Dorsolateral prefrontal cortex (tissue), 122 donors: ENCODE measurements at places on chromosomes 3 and 15. TPM values are rescaled to one million over a fixed set of nuclear protein-coding genes. Genes with fewer than 3 reads are reported as not detected.

GRCh38 chr15:61762676-61763075, 297.6 kb downstream of the VPS13C start:
- DNase-seq: no peak

DNA sequence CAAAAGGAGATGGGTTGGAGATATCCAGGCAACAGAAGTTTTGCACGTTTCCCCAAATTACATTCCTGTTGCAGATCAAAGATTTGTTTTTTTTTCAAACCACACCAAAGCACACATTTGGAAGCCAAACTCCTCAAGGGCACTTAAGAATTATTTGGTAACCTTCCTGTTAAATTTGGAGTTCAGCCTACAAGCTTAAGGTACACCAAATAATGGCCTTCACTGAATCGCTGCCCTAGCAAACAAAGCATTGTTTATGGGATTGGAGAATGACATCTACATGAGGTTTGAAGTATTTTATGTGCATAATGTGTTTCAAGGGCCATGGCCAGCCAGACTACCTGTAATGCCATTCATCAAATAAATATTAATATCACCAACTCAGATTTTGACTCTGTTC, 357.9 kb downstream of the RORA start:
- DNase-seq: no peak

DNA sequence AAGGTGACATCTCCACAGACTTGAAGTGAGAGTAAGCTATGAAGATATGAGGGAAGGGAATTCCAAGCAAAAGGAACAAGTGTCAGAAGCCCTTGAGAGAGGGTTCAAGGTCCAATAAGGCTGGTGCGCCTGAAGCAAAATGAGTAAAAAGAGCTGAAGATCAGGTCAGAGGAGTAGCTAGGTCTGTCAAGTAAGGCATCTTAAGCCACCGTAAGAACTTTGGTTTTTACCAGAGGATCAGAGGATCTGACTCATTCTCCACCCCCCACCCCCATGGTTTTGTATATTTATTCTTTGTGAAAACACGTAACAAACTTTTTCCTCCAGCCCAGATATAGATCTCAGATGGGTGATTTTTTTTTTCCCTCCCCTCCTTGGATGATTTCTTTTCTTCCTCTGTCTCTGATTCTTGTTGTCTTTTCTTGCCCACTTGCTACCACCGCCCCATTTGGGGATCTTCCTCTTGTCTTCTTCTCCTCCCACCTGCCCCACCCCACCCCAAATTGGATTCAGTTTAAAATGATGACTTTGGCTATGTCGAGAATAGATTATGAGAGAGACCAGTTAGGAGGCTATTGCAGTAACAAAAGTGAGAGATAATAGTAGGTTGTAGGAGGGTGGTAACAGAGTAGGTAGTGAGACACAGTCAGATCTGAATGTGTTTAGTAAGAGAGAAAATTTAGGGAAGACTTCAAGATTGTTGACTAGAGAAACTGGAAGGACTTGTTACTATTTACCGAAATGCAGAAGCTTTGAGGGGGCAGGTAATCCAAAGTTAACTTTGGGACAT, 6.1 kb downstream of the TRMT10C start:
- no peak for DNase-seq

DNA sequence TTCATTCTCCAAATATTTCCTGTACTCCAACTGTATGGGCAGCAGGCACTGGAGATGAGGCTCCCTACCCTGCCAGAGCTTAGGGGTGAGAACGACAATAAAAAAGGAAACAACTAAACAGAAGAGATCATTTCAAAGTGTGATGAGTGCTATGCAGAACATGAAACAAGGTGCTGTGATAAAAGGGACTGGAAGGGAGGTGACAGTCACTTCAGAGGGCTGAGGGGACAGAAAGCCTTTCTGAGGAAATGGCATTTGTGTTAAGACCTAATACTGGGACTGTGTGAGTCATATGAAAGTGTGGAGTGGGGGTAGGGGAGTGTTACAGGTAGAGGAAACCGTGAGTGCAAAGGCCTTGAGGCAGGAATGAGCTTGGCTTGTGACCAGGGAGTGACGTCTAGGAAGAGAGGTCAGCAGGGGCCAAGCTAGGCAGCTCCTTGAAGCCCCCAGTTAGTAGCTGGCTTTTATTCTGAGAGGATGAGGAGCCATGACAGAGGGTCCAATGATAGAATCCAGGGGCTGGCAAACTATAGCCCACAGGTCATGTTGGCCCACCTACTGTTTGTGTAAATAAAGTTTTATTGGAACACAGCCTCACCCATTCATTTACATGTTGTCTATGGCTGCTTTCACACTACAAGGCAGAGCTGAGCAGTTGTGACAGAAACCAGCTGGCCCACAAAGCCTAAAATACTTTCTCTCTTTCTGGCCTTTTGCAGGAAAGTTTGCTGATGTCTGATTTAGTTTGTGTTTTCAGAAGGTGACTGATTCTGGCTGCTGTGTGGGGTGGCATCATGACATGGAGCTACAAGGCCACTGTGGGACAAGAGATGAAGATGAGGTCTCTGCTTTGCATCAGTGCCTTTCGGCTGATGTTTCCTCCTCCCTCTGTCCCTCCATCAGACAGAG, 56.6 kb downstream of the LSM3 start:
- no peak for DNase-seq

DNA sequence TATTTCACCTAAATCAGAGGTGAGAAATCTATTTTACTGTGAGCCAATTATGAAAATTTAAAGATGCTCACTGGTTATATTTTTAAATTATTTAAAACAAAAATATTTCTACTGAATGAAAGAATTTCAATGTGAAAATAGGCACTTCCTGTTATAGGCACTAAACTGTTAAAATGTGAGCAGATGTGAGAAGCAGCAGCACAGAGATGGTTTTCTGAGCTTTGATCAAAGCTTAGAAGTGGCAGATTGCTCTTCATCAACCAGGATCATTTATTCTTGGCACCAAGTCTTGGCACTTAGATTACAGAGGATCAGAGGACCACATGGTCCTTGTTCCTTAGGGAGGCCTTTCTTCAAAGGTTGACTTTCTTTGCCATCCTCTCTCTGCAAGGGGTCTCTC, 18.0 kb upstream of the TSC22D2 start:
- DNase-seq: no peak

DNA sequence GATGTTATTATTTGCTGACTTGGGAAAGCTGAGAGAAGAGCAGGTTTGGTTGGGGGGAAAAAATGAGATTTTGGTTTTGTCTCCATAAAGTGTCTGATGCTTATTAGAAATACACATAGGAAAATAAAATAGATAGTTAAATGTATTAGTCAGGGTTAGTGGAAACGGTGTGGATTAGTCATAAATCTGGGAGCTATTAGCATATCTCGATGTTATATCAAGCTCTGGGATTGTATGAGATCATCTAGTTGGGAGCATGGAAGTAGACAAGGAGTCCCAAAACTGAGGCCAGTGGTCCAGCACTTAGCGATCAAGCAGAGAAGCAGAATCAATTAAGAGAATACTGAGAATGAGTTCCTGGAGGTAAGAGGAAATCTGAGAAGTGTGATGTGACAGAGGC, 845.5 kb downstream of the ROBO2 start:
- no peak for DNase-seq

GRCh38 chr15:29130951-29131839, 138.4 kb downstream of the NSMCE3 start:
- DNase-seq: peak; percentile 21

GRCh38 chr3:72810063-72810462, 38.2 kb downstream of the SHQ1 start:
- no peak for DNase-seq

DNA sequence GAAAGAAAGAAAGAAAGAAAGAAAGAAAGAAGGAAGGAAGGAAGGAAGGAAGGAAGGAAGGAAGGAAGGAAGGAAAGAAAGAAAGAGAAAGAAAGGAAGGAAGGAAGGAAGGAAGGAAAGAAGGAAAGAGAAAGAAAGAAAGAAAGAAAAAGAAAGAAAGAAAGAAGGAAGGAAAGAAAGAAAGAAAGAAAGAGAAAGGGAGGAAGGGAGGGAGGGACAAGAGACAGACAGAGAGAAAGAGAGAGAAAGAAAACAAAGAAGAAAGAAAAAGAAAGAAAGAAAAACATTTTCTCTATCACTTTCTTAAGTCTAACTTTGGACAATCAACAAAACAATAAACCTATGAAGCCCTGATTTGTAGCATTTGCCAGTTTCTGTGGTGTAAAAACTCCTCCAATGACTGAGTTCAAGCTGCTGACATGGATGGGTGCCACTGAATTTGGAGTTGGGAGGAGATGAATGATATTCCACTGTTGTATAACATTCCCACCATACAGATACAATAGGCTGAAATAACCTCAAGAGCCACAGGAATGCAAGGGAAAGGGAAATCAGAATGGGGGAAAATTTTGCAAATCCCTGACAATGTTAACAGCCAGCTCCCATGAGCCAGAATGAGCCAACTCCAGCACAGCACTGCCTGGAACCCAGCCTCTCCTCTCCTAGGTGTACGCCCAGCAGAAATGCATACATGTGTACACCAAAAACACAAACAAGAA, 15.0 kb upstream of the RTP3 start:
- DNase-seq: no peak

GRCh38 chr15:28889346-28889745, 3.6 kb downstream of the APBA2 start:
- peak; percentile 74 for DNase-seq

The SERINC4 gene
- total RNA-seq: 0.68 TPM

The PLSCR2 gene
- total RNA-seq: 1.2 TPM

The PPIP5K1 gene
- 241 TPM for total RNA-seq

The PLA2G4E gene
- total RNA-seq: 0.16 TPM

The CHRNA3 gene
- total RNA-seq: not detected

The NANOGP8 gene
- 2.2 TPM for total RNA-seq
